ENCODE measurements at places on chromosomes 12 and 14.

GRCh38 chr14:32244404-32244803, 41.3 kb upstream of the RNU6-8 start:
- DNase-seq, result no peak

- DNase-seq, result no peak
Measured at GRCh38 chr12:1799051-1799881, 21.1 kb upstream of the LRTM2 start.

GRCh38 chr12:38813923-38814322, 91.5 kb downstream of the CPNE8 start:
- DNase-seq, result no peak

GRCh38 chr12:108589028-108589839, 8.7 kb downstream of the TMEM119 start:
- no peak for DNase-seq

GRCh38 chr14:105117710-105118385, 50.7 kb downstream of the JAG2 start:
- no peak for DNase-seq

DNA sequence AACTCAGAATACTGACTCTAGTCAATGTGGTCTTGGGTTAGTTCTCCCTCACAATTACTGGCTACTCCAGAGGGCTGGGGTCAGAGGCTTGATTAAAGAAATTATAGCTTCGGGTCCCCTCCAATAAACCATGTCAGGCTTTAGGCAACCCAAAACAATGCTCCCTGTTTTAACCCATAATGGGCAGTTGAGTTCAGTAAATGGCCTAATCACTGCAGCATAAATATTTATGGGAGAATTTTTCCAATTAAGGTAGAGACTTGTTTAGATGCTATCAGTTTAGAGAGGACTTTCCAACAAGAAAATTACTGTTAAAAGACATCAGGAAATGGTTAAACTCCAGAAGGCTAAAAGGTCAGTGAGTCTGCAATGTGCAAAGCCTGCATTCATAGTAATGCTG, 389.2 kb upstream of the PRICKLE1 start:
- DNase-seq, result no peak

GRCh38 chr12:1809591-1810190, 10.7 kb upstream of the LRTM2 start:
- no peak for DNase-seq

- DNase-seq, result no peak
Measured at GRCh38 chr12:62625228-62625627, 158.6 kb downstream of the MON2 start.

- no peak for DNase-seq
Measured at GRCh38 chr12:13227191-13227590, 30.7 kb downstream of the EMP1 start.

- no peak for DNase-seq
Measured at GRCh38 chr14:105340821-105341733, 26.5 kb downstream of the PACS2 start.

- no peak for DNase-seq
Measured at GRCh38 chr12:41920355-41920754, 224.3 kb downstream of the GXYLT1 start.

DNA sequence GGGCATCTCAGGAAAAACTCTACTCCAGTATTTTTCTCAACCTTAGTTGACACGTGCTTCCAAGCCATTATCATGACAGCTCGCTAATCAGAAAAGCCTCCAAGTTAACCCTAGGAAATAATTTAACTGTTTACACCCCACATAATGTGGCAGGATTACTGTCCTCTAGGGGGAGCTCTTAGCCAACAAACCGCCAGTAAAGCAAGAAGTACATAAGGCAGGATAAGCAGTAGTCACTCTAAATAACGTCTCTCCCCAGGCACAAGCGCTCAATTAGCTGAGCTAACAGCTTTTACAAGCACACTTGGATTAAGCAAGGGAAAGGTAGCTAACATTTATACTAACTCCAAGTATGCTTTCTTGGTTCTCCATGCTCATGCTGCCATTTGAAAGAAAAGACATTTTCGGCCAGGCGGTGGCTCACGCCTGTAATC, 22.8 kb downstream of the APOBEC1 start:
- DNase-seq, result no peak

- peak; percentile 18 for DNase-seq
Measured at GRCh38 chr12:12890543-12891079, 751 bp upstream of the GPRC5A start.

DNA sequence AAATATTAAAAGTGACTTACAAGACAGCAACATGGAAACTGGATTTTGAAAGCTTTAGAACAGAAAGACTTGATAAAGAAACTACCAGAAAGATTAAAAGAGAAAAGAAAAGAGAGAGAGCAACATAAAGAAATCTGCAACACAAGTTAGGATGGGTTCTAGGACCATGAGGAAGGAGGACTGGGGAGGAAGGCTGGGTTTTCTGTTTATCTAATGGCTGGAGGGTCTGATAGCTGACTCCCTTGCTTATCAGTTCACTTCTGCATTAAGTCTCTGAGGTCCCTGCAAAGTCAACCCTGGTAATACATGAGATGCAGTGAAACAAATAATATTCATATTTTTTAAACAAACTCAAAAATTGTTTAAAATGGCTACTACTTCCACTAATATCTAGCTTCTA, 90.1 kb downstream of the RPAP3 start:
- no peak for DNase-seq

Data from GM19239 (cell line).